ENCODE measurements at places on chromosomes 4 and X.

DNA sequence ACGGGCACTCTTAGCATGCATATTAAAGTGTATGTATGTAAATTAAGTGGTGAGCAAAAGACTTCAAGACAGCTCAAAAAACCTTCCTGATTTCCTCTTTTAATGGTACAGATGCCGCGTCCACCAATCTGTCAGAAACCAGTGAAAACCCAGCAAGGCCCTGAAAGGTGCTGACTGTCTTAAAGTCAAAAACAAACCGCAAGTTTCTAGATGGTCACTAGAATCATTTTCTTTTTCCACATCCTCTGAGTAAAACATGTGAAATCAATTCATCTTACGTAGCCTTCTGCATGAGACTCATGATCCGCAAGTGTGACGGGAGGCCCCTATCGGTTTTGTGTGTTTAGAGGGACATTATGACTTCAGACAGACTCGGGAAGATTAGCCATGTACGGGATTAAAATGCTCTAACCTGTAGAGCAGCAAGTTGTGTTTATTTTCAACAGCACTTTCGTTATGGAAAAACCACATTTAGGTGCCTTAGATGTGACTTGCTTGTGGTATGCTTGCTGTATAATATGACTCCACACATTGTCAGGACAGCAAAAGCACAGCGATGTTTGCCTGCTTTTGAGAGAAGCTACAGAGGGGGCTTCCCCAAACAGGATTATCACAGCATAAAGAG, 88.2 kb upstream of the STS start:
- DNase-seq: no peak

DNA sequence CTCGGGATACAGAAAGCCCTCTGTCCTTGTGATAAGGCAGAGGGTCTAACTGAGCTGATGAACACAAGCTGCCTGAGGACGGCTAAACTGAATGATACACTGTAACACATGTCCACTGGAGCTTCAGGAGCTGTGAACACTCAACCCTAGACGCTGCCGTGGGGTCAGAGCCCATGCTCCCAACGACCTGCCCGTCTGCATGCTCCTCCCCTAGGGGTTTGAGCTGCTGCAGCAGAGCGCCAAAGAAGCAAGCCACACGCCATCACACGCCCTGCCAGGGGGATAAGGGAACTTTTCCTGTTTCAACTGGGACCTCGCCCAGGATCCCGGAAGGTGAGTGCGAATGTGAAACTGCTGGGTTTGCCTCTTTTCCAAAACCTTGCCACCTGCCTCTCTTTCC, 361.8 kb downstream of the FAT4 start:
- no peak for DNase-seq

GRCh38 chr4:48247142-48247877, 22.3 kb downstream of the TEC start:
- no peak for DNase-seq

DNA sequence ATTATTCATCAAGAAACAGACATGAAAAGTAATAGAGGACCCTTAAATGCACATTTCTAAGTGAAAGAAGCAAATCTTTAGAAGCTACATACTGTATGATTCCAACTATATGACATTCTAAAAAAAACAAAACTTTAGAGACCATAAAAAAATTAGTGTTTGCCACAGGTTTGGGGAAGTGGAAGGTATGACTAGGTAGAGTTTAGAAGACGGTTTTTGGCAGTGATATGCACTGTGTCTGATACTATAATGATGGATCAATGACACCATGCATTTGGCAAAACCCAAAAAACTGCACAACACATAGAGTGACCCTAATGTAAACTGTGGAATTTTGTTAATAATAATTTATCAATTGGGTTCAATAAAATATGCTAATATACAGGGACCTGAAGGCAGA, 54.5 kb downstream of the LCORL start:
- no peak for DNase-seq

- DNase-seq: no peak
Measured at GRCh38 chr4:10743357-10743756, 58.8 kb upstream of the CLNK start.

GRCh38 chrX:104310090-104310489, 55.4 kb upstream of the ESX1 start:
- DNase-seq: no peak

- DNase-seq: no peak
Measured at GRCh38 chr4:17336986-17337385, 174.9 kb downstream of the QDPR start.

DNA sequence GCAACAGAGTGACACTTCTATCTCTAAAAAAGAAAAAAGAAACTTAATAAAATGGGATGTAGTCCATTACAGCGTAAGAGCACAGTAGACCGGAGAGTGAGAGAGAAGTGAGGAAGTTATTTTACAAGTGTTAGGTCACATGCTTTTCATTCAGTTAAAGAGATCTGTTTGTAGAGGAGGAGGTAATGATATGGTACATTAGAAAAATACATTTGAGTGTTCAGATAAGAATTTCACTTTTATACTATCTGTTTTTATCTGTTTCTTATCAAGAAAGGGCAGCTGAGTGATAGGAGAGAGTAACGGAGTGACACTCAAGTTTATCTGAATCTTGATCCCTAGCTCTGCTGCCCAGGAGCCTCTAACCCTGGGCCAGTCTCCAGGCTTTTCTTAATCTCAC, 38.9 kb downstream of the FNIP2 start:
- no peak for DNase-seq

DNA sequence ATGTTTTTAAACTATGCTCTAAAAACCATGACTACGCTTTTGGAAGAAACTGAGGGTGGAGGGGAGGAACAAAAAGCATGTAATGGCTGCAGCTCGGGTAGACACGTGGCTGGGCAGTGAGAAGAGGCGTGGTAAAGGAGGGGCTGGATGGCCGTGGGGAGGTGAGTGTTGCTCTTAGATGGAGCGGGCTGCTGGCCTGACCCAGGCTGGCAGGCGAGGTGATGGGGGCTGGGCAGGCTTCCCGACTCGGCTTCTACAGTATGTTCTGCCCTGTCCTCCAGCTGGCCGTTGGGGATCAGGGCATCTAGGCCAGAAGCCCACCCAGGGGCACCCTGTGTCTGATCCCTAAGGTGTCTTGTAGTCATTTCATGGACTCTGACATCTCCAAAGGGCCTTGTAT, 60.7 kb downstream of the EFHC2 start:
- DNase-seq: no peak

- peak; percentile 63 for DNase-seq
Measured at GRCh38 chr4:40307627-40308497, 27.3 kb upstream of the CHRNA9 start.

- DNase-seq: no peak
Measured at GRCh38 chrX:32448945-32449344, 762.4 kb downstream of the DMD start.

- DNase-seq: no peak
Measured at GRCh38 chr4:113958766-113959538, 20.5 kb downstream of the ARSJ start.

DNA sequence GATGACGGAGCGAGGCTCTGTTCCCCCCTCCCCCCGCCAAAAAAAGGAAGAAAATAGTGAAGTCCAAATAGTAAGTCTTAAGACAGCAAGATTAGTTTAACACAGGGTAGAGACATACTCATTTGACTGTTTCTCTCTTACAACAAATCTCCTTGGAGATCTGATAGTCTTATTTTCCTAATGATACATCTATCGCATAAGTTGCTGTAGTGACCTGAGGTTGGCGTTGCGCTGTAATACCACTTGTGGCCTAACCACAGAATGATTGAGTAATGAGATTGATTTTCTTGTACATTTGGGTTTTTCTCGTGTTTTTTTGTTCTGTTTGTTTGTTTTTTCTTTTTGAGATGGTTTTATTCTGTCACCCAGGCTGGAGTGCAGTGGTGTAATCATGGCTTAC, 27.2 kb downstream of the OCIAD1 start:
- DNase-seq: no peak

- no peak for DNase-seq
Measured at GRCh38 chrX:42992199-42992943, 214.4 kb upstream of the PPP1R2C start.

GRCh38 chr4:47942081-47942819, 27.9 kb upstream of the NFXL1 start:
- DNase-seq: no peak

- no peak for DNase-seq
Measured at GRCh38 chr4:57064811-57065711, 45.1 kb downstream of the IGFBP7 start.

GRCh38 chr4:110994781-110995180, 371.9 kb upstream of the PITX2 start:
- DNase-seq: no peak

DNA sequence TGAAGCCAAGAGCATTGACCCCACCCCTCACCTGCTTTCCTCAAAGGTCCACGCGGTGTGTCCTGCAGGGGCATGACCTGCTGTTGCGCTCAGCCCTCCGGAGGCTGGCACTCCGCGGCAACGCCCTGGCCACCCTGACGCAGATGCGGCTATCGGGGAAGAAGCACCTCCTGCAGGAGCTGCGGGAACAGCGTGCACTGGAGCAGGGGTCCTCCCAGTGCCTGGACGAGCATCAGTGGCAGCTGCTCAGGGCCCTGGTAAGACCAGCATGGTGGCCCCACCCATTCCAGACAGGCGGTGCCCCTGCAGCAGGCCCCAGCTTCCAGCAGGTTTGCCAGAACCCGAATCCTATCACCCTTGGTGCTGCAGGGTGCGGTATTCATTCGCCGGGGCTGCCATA, 86.0 kb downstream of the EVC start:
- no peak for DNase-seq

GRCh38 chrX:120570011-120570600, 9.3 kb upstream of the CUL4B start:
- no peak for DNase-seq

- no peak for DNase-seq
Measured at GRCh38 chr4:55866973-55867574, 13.6 kb downstream of the EXOC1 start.

GRCh38 chr4:15515106-15515505, 45.4 kb downstream of the CC2D2A start:
- no peak for DNase-seq

DNA sequence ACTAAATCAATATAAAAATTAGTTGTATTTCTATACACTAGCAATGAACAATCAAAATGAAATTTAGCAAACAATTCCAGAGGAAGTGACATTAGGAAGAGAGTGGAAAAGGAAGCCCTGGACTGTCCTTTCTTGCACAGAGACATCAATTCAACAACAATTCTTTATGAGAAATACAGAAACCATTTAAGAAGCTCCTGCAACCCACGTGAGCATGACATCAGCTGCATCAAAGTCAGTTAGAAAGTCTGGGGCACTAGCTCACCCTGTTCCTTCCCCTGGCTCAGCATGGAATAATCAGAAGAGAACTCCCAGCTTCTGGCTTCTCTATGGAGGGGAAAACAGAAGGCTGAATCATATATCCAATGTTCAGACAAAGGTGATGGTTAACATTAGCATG, 48.6 kb upstream of the STARD8 start:
- no peak for DNase-seq
